ENCODE measurements at places on chromosomes 2 and 18.

DNA sequence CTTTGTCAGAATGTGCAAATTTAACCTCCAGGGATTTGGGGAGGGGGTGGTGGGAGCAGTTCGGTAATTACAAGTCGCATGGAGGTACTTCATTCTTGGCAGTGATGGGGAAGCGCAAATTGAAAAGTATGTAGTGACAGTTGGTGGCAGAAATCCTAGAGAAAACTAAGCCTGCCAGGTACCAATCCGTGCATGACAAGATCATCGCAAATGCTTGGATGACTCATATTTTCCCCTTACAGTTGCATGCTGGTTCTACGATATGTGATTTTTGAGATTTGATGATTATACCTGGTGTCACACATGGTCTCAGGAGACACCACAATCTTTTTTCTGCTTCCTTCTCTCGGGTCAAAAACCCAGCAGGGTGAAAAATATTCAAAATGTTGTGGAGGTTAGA, 479.7 kb upstream of the ID2 start:
- no peak for DNase-seq

GRCh38 chr2:202161151-202161835, 77.1 kb downstream of the SUMO1 start:
- no peak for DNase-seq

DNA sequence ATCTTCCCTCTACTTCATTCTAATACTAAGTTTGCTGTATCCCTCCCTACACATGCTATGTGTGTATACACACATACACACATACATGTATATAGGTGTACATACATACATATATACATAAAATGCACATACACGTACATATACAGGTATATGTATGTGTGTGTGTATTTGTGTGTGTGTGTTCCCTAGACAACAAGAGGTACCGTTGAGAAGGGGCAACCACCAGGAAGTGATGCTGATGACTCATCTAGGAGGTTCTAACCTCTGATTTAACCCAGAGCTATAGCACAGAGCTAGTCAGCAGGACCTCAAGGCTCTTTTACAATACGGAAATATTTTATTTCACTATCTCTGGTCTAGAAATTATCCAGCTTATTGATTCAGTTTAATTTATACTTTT, 139.2 kb downstream of the LAMA3 start:
- peak; percentile 7 for DNase-seq

- DNase-seq = no peak
These were observed 64.9 kb upstream of the OTOS start for GRCh38 chr2:240205348-240205747.

DNA sequence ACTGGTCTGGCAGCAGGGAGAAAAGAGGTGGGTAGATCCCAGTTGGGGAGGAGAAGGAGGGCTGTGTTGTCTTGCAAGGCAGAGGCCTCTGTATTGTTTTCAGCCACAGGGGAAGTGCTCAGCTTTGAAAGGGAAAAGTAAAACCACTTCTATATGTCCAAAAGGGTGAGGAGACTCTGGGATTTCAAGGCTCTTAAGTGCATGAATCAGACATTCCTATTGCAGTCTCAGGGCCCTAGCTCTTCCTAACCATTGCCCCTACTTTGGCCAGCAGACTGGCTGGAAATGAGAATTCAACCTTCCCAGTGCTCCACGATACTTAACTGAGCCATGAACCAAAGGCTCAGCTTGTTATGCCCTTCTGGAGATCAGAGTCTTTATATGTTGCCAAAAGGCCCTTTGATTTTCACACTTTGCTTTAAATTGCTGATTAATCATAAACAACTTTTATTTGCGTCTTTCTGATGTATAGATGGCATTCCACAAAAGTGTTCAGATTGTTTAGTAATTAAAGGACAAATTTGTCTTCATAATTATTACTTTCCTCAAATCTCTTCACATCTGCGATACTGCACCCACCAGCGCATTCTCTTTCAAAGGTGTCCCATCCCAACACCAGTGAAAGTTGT, 313.8 kb upstream of the MMADHC start:
- no peak for DNase-seq

DNA sequence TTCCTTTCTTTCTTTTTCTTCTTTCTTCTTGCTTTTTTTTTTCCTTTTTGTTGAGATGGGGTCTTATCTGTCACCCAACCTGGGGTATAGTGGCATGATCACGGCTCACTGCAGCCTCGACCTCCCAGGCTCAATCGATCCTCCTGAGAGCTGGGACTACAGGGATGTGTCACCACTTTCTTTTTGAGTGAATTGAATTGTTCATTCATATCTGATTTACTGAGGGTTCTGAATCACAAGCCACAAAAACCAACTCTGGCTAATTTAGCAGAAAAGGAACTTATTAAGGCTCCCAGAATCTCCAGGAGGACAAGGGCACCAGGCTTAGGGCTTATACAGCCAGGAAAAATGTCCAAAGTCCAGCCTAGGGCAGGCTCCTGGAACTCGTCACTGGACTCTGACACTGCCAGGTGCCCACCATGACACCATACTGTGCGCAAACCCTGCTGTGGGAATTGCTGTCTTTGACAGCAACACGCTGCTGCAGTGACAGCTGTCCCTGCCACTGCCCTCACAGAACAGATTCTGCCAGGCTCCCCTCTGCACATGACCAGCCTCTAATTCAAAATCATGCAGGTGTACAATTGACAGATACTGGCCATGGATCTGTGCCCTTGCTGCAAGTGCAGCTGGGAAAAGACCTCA, 42.9 kb upstream of the EML6 start:
- DNase-seq = no peak

- no peak for DNase-seq
These were observed 105.9 kb upstream of the STPG4 start for GRCh38 chr2:47260971-47261370.

- DNase-seq = no peak
These were observed 22.0 kb upstream of the HNMT start for GRCh38 chr2:137942037-137942832.

- no peak for DNase-seq
These were observed 27.1 kb downstream of the VRK2 start for GRCh38 chr2:58073751-58074150.

GRCh38 chr18:27604583-27604982, 419.5 kb upstream of the CHST9 start:
- DNase-seq = no peak

DNA sequence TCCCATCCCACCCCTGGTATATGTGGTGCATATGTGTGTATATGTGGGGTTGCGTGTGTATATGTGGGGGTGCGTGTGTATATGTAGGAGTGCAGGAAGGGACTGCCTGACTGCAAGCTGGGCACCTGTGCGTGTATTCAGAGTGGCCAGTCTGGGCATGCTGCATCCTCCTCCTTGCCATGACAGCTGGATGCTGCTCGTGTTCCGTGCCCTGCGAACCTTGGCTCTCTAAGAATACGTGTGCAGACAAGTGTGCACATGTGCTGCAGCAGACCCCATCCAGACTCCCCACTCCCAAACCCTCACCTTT, 222.1 kb downstream of the CELF4 start:
- DNase-seq = no peak

DNA sequence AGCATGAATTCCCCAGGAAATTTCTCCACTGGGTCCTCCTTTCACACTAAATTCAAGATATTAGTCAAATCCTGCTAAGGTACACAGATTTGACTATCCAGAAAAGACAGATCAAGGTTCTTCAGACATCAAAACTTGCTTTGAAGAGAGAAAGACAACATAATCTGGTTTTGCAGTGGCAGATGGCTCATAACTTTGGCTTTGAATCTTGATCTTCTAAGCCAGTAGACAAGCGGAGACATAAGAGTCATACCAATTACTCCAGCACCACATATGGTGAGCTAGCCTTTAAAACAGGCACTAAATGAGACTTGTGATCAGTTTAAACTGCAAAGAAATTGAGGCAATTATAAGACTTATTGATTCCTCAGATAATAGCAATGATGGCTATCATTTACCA, 29.3 kb downstream of the PDE11A start:
- no peak for DNase-seq

DNA sequence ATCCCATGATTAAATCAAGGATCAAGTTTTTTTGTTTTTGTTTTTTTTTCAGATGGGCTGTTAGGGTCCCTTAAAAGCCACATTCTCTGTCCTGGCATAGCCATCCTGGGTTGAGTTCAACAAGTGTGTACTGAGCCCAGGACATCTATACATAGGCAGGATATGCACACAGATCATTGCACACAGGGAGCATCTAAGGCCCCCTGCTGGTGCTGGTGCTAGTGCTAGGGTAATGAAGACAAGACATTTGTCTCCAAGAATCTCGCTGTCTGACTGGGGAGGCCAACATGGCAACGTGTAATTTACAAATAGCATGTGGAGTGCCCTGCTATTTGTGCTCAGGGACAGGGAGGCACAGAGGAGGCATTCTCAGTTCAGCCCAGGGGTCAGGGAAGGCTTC, 124.5 kb downstream of the VAPA start:
- DNase-seq = no peak

GRCh38 chr18:34650121-34650545, 60.0 kb upstream of the DTNA start:
- DNase-seq = no peak

DNA sequence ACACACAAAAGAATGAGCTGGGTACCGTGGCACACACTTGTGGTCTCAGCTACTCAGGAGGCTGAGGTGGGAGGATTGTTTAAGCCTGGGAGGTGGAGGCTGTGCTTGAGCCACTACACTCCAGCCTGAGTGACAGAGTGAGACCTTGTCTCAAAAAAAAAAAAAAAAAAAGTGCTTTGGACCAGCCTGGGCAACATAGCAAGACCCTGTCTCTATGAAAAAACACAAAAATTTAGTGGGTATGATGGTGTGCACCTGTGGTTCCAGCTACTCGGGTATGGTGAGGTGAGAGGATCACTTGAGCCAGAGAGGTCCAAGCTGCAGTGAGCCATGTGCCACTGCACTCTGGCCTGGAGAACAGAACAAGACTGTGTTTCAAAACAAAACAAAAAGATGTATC, 10.4 kb downstream of the ZNF512 start:
- DNase-seq = no peak

DNA sequence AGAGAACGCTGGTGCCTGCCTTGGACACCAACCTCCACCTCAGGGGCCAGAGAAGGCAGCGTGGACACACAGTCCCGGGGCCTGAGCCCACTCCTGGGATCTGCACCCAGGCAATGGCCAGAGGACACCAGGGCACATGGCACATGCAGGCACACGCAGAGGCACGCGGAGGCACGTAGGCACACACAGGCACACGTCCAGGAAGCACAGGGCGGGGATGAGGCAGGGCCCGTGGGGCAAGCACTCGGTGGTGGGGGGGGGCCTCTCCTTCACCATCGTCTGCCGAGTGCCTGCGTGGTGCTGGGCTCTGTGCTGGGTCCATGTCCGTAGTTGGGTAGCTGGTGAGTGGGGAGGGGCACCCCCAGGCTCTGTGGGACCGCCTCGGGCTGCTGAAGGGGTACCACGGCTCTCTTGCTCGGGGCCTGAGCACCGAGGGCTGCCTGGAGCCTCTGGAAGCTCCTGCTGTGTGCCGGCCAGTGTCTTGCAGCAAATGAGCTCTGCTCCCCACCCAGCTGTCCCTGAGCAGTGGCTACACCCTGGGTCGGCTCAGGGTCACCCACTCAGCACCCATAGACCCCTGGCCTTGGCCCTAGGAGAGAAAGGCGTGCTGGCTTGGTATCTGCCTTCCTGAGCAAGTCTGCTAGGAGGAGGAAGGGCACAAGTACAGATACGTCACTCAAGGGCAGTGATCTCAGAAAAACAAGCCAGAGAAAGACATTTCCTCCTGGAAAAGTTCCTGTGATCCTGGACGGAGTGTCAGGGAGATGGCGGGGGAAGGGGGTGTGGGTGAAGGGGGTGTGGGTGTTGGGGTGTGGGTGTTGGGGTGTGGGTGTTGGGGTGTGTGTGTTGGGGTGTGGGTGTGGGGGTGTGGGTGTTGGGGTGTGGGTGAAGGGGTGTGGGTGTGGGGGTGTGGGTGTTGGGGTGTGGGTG, 26.4 kb downstream of the RTP5 start:
- no peak for DNase-seq

GRCh38 chr2:160679686-160680085, 186.1 kb upstream of the RBMS1 start:
- DNase-seq = no peak

DNA sequence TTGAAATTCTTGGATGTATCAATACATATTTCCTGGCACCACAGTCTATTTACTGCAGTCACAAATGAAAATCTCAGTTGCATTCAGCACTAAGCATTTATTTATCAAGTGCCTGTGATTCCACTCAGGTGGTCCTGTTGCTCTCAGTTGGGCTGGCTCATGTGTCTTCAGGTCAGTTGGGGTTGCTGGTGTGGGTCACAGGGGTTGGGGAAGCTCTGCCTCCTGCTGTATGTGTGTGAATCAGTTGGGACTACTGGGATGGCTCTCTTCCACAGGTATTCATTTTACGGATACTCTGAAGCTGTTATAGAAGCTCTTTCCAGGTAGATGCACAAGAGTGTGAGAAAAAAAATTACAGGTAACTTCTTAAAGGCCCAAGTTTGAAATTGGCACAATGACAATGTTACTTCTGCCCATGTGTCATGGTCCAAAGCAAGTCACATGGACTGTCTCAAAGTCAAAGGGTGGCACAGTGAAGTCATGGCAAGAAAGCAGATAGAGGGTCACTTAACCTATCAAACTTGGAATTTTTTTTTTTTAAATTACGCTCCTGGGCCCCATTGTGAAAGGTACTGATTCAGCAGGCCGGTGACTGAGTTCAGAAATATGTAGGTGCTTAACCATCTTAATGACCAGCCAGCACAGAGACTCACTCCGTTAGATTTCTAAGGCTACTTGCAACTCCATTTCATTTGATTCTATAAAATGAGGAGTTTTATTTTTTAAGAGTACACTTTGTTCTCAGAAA, 249.2 kb upstream of the GCFC2 start:
- no peak for DNase-seq

DNA sequence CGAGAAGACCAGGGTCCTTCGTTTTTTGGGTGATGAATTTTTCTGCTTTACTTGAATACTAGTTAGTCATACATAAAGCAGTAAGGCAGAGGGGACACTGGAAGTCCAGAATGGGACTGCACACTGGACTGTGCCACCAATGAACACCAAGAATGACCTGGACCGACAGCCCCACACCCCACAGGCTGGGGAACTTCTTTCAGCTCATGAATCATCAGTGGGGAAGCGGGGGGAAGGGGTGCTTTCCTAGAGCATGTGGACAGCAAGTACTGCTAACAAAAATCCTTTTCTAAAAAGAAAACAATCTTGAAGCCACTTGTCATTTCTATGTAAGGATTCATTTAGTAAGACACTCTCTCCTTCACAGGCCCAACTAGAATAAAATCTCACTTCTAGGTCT, 86.0 kb downstream of the DTNB start:
- DNase-seq = no peak

DNA sequence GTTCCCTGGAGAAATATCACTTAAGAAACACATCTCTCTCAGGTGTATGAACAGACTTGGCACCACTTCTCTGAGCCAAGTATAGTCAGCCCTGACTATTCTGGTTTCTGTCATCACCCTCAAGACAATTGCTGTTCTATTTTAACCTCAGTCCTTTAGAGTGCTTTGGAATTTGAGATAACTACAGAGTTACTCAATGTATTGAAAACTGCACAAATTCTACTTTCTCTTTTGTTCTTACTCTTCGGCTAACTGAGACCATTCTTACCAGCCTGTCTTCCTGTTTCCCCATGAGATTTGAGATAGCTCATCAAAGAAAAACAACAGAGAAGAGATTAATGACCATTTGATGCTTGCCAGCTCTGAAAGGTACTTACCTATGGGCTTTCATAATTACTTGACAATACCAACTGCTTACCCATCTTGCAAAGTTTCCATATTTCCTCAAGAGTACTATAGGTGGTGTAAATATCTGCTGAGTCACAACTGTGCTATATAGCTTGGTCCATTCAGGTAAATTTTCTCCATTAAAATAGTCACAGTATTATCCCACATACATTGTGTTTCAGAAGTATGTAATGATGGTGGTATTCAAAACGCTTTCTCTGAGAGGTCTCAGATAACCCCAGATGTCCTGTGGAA, 467.5 kb upstream of the CHST9 start:
- DNase-seq = no peak

GRCh38 chr2:146489386-146489785, 1355.4 kb upstream of the ACVR2A start:
- no peak for DNase-seq
